ENCODE measurements at places on chromosomes 5 and 9.

DNA sequence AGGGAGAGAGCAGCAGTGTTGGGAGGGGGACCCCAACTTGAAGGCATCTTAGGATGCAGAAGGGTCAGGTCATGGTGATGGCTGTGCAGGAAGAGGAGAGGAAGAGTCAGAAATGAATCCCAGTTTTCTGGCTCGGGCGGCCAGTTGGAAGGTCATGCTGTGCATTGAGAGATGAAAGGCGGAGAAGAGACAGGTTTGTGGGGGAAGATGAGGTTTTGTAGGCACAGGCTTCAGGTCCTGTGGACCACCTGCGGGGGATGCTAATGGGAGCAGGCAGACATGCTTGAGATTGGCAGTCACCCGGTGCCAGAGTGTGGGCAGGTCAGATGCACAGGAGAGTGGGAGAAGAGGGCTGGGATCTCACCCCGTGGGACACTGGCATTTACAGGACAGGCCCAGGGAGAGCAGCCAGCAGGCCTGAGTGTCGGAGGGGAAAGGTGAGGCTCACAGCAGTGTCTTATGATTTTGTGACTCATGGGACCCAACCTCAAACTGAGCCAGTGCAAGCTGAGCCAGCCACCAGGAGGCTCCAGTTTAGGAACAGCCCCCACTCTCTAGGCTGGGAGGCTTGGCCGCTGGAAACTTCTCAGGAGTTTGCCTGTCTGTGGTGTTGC is 17.5 kb downstream of the STXBP1 start:
- no peak for DNase-seq

DNA sequence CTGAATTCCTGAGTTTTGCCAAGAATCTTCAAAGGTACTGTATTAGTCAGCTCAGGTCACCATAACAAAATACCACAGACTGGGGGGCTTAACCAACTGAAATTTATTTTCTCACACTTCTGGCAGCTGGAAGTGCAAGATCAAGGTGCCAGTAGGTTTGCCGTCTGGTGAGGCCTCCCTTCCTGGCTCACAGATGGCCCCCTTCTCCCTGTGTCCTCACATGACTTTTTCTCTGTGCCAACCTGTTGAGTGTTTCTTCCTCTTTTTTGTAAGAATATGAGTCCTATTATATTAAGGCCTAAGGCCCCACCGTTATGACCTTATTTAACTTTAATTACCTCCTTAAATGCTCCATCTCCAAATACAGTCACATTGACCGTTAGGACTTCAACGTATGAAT is 156.1 kb upstream of the KIF2A start:
- no peak for DNase-seq

GRCh38 chr9:79829566-79830302 is 258.0 kb downstream of the TLE4 start:
- DNase-seq, result no peak

DNA sequence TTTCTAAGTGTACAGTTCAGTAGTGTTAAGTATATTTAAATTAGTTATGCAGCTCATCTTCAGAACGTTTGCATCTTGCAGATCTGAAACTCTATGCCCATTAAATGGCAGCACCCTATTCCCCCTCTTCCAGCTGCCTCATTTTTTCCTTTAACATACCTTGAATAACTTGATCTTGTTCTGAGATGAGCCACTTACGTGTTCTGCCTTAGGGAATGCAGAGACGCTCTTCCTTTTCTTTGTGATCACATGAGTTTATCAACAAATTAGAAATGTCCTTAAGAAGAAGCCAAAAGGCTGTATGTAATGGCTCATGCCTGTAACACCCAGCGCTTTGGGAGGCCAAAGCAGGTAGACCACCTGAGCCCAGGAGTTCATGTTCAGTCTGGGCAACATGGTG is 57.6 kb downstream of the SLC46A2 start:
- no peak for DNase-seq

GRCh38 chr9:114723931-114724330 is 41.9 kb upstream of the TEX48 start:
- no peak for DNase-seq

DNA sequence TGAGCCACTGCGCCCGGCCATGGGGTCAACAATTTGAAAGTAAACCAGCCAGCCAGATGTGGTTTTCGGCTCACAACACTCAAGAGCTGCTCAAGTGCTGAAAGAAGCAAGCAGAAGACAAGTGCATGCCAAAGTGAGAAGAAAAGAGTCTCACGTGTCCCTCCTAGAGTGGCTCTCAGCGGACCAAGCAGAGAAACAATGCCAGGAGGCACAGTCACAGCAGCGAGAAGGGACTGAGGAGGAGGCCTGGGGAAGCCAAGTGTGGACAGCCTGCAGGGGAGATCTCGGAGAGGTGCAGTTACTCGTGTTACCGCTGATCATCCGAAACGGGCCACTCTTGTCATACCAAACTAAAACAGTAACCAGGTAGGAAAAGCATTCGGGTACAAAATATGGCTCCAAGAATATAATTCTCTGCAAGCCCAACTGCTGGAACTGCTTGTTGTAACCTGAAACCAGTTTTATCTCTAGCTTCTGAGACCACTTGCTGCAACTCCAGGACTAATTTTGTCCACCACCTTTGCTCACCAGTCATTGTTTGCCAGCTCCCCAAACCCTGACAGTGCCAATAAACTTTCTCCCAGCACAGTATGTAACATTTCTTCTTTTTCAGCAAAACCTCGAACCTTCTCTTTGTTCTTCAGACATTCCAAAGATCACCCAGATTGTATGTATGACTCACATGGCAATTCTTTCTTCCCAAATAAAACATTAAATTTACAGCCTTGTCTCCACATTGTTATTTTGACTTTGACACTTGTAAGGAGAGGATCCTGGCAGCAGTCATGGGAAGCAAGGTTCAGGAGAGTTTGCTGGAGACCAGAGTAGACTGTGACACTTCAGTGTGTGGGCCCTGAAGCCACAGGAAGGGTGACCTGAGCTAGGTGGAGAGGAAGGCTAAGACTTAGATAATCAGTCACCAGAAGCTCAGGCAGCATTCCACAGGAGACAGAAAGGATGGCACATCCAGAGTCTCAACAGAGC is 6.3 kb downstream of the SLC35D2 start:
- DNase-seq, result no peak

- no peak for DNase-seq
These were observed 105.2 kb upstream of the RAI14 start for GRCh38 chr5:34550964-34551363.

GRCh38 chr9:133534346-133535291 is at the start of gene ADAMTSL2:
TSS of gene ADAMTSL2 (plus strand) at chr9:133534704. CDS start at chr9:133536713, 2,009 bp downstream.
- peak; percentile 37 for DNase-seq

DNA sequence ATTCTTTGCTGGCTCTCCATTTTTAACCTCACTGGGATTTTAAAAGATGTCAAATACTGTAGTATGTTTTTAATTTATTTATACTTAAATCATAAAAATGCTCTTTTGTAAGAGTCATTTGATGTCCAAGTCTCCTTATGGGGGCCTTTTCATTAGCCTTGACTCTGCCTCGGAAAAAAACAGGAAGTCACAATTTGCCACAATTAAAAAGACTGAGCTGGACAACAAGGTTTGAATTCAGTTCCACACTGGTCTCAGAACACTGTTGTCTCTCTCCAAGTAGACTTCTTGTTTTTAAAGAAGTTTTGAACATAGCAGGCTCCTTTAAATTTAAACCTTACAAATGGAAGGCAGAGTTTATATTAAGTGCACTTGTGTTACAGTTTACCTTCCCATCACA is 444.2 kb downstream of the ACTL7B start:
- DNase-seq, result no peak

- no peak for DNase-seq
These were observed 299.4 kb downstream of the ZSWIM6 start for GRCh38 chr5:61631438-61631941.

- DNase-seq, result no peak
These were observed 75.9 kb downstream of the CAVIN4 start for GRCh38 chr9:100653643-100654334.

All from stimulated activated CD8-positive, alpha-beta memory T cell treated with anti-CD3 and anti-CD28 coated beads, Interleukin-15, amount 100 ng/mL, for 4 hours (primary cell).